ENCODE measurements at places on chromosomes 3 and 15.
A peak's percentile ranks its signal among the peaks of the same experiment; 100 is the strongest.

- no peak for DNase-seq
Measured at GRCh38 chr3:186754006-186754405, 29.4 kb upstream of the EIF4A2 start.

- no peak for DNase-seq
Measured at GRCh38 chr3:151383111-151383510, 1.4 kb downstream of the P2RY12 start.

DNA sequence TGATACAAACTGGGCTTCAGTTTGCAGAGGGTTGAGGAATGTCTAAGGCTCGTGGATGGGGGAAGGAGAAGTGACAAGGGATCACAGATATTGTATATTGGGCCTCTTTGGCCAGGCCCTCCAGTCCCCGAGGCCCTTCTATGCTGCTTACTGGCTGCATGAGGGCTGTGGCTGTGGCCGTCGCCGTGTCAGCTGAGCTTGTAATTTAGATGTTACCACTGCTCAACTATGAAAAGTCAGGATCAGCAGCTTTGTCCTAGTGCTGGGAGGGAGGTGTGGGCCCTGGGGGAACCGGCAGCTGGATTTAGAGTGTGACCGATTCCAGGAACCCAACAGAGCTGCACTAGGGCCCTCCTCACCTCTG lies 51.6 kb downstream of the CACNA1D start:
- no peak for DNase-seq

DNA sequence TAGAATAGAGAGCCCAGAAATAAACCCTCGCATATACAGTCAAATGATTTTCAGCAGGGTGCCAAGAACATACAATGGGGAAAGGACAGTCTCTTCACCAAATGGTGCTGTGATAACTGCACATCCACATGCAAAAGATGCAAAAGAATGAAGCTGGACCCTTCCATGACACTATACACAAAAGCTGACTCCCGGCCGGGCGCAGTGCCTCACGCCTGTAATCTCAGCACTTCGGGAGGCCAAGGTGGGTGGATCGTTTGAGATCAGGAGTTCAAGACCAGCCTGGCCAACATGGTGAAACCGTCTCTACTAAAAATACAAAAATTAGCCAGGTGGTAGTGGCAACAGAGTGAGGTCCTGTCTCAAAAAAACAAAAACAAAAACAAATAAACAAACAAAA lies 43.2 kb upstream of the IQSEC1 start:
- DNase-seq, result no peak

DNA sequence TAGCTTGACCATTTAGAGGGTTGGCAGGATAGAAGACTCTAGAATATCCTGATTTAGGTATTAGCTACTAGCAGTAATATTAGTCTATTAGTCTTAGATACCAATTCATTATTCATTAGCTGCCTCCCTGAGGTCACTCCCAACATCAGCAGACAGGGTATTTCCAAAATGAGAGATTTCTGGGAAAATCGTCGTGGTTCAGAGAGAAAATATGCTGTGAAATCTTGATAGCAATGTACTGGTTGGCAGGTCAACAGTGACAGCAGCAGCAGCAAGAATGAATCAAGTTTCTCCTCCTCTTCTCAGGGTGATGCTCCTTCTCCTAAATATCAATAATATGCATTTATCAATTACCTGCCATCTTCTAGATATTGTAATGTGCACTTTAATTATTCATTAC lies 41.3 kb upstream of the ROBO1 start:
- no peak for DNase-seq

- DNase-seq, result peak; percentile 57
Measured at GRCh38 chr3:39288300-39288808, 8.5 kb upstream of the CX3CR1 start.

DNA sequence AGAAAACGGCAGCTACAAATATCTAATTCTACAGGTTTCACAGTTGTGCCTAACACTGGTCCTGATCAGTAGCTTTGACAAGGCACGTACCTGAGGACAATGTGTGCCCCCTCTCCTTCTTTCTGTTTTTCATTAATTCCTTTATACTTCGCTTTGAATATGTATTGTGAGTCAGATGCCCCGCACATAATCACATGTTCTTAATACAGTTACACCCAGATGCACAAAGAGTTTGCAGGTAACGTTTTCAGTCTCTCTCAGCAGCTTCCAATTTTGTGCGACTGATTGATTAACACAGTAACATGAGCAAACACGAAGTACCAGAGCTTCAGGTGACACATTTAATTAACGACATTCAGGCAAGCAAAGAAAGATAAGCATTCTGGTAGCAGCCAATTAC lies 209.8 kb upstream of the ZPLD1 start:
- DNase-seq, result no peak

- DNase-seq, result no peak
Measured at GRCh38 chr3:28840976-28841376, 439.9 kb upstream of the RBMS3 start.

GRCh38 chr3:129035360-129036221 lies 25.0 kb upstream of the GP9 start:
- DNase-seq, result no peak

- DNase-seq, result no peak
Measured at GRCh38 chr3:115397433-115397832, 225.9 kb upstream of the GAP43 start.

DNA sequence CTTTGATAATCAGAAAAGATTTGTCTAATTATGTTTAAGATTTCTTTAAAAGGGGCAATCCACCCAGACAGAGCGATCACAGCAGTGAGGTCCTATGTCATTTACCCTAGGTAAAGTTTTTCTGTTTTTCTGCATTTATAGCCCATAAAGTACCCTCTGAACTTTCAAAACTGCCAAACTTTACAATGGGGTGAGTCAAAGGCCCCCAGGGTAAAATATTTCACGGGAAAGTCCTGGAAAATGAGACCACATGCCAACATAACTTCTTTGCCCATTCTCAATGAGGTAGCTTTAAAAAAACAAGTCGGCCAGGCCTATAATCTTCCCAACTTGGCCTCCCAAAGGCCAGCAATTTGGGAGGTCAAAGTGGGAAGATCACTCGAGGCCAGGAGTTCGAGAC lies 53.0 kb downstream of the SUCLG2 start:
- DNase-seq, result no peak

- no peak for DNase-seq
Measured at GRCh38 chr3:117105686-117106085, 396.1 kb downstream of the TUSC7 start.

- no peak for DNase-seq
Measured at GRCh38 chr3:187954873-187955586, 198.9 kb upstream of the LPP start.

DNA sequence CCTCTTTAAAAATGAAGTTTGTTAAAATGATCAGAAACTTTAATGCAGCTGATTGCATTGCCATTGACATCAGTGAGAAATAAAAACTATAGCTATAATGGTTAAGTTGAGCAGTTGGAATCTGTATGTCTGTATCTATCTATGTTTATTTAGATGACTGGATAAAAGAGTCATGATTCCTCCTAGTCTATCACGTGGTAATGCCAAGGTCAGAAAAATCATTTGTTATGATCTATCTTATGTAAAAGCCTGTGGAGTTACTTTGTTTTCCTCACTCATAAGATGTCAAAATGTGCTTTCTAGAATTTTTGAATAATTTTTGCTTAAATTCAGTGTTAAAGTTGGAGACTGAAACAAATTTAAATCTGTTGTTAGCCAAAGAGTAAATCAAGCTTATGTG lies 63.3 kb downstream of the MBNL1 start:
- no peak for DNase-seq

DNA sequence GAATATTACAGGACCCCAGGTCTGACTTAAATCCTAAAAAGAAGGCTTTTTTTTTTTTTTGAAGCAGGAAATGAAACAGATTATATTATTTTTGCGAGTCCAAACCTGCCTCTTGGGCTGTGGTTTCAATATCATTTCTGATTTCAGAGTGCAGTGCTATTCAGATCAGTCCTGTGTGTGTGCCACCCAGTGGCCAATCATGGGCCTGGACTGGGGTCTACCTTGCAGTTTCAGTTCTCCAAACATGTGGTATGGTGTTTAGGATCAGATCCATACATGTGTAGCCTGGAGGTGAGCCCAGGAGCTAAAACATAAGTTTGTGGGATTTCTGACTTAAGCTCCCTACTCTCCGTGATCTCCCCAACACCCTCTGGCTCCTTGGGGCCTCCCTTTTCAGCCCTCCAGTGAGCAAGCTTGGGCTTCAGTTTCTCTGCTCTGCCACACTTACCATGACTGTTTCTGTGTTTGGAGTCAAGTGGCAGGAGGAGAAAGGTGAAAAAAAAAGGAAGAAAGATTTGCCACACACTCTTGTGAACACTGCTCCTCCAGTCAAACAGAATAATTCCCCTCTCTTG lies 12.1 kb upstream of the THSD4 start:
- DNase-seq, result no peak

- no peak for DNase-seq
Measured at GRCh38 chr15:57909388-57909787, 156.1 kb downstream of the ALDH1A2 start.

GRCh38 chr15:52557274-52557641 lies 11.6 kb downstream of the ARPP19 start:
- no peak for DNase-seq

DNA sequence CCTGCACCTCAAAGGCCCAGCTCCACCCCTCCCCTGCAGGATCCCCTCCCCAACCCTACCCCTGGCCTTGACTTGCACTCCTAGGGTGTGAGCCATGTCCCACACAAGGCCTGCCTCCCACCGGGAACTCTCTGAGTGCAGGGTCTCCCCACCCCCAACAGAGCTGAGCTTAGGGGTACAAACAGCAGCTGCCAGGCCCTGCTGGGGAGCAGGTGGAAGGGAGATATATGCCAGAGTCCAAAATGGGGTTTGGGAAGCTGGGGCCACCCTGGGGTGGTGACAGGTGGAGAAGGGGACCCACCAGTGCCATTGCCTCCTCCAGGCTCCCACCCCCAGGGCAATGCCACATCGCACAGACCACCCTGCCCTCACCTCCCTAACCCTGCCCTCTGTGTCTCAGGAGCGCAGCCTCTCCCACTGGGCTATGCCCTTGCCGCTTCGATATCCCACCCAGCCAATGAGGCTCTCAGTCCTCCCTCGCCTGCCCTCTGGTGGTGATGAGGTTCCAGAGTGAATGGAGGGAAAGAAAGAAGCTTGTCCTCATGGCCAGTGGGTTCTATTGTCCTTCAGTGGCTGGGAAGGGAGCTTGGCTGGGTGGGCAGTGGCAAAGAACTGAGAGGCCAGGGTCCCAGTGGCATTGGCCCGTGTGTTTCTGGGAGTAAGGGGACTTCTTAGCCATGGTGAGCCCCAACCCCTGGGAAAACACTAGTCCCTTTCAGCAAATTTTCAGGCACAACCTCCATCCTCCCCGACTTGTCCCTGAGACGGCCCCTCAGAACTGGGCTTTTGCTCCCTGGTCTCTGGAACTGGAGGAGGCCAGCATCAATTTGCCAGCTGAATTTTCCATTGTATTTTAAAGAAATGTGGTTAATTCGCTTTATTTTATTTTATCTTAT lies 46.8 kb downstream of the CYP11A1 start:
- no peak for DNase-seq

DNA sequence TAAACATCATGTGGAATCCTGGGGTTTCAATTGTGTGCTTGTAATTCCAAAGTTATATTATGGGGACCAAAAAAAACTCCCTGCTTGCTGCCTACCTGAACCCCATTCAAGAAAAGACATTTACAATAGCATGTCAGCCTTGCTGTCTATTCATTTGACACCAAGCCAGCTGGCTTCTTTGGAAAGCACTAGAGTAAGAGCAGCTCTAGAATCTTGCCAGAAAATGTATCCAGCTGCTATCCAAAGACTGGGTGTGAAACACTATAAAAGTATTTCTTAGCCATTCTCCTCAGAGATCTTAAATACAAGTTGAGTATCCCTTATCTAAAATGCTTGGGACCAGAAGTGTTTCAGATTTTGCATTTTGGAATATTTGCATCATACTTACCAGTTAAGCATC lies 87.4 kb downstream of the RAD18 start:
- no peak for DNase-seq

- DNase-seq, result peak; percentile 49
Measured at GRCh38 chr3:132997404-132998185, 40.6 kb upstream of the TMEM108 start.

GRCh38 chr3:131714585-131715220 lies 211.9 kb upstream of the MRPL3 start:
- DNase-seq, result no peak

DNA sequence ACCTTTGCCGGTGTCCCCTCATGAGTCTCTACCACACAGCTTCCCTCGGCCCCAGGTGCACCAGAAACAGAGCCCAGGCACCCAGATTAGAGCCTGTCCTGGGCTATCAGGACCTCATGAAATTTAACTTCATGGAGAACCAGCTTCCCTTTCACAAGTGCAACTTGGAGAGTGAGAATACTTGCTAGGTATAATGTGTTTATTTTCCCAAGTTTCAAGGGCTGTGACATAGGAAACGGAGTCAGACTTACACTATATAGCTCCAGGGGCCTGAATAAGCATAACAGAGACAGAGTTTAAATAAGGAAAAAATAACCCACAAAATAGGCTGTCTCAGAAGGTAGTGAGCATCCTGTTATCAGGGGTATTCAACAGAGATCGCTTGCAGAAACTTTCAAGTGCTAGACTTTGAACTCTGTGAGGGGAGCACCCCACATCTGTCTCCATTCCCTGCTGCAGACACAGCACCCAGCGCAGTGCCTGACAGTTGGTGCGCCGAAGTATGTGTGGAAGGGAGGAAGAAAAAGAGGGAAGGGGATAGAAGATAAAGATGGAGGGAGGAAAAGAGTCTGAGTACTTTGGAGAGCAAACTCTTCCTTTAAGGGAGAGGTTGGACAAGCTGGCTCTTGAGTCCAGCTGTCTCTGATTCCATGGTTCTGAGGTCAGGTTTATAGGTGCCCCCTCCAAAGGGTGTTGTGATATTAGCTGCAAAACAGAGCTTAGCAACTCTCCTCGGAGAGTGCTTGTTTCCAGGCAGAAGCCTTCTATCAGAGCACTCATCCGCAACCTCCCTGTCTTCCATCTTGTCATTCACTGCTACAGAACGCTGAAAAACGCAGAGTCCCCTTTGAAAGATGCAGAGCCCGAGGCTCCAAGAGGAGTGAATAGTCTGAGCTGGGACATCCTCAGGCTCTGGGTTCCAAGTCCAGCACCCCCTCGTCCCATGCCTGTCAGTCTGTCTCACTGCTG lies 84.8 kb downstream of the CPN2 start:
- DNase-seq, result no peak

DNA sequence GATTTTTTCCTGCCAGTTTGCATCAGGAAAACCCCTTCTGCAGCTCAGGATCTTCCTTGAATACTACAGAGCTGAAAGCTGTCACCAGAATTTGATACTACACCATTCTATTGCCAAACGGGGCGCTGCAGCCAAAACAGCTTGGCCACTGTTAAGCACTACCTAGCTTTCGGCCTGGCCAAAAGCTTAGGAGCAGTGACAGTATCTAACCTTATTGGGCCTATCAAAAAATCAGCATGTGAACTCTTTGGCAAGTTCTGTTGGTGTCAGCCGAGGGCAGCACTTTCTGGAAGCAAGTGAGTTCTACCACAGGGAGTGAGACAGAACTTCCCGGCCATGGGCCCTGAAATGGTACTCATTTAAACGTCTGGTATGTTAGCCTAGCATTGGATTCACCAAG lies 16.1 kb upstream of the GYG1 start:
- no peak for DNase-seq

Data from DMS79 treated with DMSO at 0.1 percent for 48 hours (cell line).